ENCODE measurements at places on chromosomes 7 and 10.

DNA sequence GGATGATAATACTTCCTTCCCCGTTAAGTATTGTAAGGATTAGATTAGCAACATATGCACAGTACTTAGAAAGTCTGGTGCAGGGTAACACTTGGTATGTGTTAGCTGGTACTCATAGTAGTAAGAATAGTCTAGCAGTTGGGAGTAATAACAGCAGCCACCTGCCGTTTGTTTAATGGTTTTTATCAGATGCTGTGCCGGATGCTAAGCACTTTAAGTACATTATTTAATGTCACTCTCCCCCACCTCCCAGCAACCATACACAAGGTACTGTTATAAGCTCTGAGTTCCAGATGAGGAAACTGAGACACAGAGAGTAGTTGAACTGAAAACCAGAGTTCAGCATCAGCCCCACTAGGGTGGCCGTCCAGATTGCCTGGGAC lies 60.1 kb downstream of the ZMIZ1 start:
- DNase-seq = no peak

- DNase-seq = peak; percentile 60
Observed at GRCh38 chr10:32413513-32413912, 32.4 kb upstream of the CCDC7 start.

- no peak for DNase-seq
Observed at GRCh38 chr10:6819301-6819700, 239.2 kb upstream of the PRKCQ start.

GRCh38 chr10:124676416-124677062 lies 67.6 kb downstream of the FAM53B start:
- DNase-seq = no peak

- no peak for DNase-seq
Observed at GRCh38 chr7:117458977-117459583, 20.7 kb upstream of the CFTR start.

- no peak for DNase-seq
Observed at GRCh38 chr10:58393317-58393716, 8.1 kb downstream of the TFAM start.

DNA sequence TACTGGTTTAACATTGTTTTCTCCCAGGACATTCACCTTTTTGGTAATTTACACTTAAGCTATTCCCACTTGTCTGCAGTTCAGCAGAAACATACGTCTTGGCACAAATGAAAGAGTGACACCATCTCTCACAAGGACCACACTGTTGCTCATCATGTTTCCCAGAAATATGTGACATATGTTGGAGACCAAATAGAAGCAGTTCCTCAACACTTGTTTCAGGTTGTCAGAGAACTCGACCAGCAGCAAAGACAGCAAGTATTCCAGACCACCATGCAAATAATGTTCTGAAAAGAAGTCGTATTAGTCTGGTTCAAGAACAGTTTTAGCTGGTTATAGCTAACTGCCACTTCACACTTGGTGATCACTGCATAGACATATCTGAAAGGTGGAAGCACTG lies 81.3 kb upstream of the KLF6 start:
- no peak for DNase-seq

- DNase-seq = no peak
Observed at GRCh38 chr7:41010418-41010817, 692.5 kb downstream of the INHBA start.

GRCh38 chr10:42697926-42698325 lies 59.6 kb upstream of the ZNF33B start:
- no peak for DNase-seq

DNA sequence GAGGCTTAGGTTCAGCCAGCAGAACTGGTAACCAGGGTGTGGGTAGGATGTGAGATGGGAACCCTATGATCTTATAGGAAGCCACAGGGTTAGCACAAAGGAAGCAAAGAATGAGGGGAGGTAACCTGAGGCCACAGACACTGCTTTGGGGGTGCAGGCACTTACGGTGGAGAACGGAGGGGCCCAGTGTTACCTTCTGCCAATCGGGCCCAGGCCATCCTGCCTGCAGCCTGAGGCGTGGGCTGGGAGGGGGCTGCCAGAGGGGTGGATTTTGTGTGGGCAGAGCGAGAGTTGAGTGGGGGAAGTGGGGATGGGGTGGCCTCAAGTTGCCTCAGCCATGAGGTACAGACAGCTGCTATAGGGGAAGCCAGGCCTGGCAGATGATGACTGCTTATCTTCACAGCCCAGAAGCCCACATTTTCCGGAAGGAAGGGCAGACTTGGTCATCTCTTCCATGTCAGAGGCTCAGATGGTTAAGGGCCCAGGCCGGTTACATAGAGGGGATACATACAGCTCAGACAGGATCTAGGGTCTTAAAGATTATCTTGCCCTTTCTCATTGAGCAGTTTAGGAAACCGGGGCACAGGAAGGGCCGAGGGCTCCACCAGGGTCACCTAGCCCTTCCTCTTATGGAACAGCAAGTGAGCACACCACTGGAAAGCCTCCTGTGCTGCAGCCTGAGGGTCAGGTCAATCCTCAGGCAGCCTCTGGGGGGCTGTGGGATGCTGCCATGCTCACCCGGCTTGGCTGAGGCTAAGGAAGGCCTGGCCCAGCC lies 24.4 kb upstream of the VSIR start:
- DNase-seq = no peak

GRCh38 chr10:93248583-93249227 lies 175.0 kb downstream of the CYP26A1 start:
- no peak for DNase-seq

DNA sequence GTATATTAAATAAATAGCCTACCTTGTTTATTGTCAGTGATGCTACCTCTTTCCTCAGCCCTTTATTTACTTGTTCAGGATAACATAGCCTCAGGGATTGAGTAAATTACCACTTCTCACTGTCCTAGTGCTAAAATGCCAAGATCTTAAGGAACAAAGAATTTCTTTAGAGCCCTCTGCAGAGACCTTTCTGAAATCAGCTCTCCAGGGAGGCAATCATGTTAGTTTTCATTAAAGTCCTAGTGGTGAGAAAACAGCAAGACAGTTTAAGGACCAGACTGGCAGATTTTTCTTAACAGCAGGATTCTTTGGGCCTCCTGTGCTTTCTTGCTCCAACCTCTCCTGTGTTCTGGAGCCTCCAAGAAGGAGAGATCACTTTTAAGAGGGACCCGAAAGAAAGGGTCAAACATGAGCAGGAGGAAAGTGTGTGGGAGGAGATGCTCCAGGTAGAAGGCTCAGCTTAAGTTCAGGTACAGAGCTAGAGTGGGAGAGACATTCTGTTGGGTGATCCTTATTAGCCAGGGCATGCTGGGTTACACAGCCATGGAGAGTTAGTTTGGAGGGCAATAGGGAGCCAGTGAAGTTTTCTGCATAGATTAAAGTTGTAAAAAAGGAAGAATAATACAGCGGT lies 1.2 kb upstream of the PLCE1 start:
- DNase-seq = no peak

GRCh38 chr7:2258661-2259365 lies 16.8 kb downstream of the NUDT1 start:
- no peak for DNase-seq

DNA sequence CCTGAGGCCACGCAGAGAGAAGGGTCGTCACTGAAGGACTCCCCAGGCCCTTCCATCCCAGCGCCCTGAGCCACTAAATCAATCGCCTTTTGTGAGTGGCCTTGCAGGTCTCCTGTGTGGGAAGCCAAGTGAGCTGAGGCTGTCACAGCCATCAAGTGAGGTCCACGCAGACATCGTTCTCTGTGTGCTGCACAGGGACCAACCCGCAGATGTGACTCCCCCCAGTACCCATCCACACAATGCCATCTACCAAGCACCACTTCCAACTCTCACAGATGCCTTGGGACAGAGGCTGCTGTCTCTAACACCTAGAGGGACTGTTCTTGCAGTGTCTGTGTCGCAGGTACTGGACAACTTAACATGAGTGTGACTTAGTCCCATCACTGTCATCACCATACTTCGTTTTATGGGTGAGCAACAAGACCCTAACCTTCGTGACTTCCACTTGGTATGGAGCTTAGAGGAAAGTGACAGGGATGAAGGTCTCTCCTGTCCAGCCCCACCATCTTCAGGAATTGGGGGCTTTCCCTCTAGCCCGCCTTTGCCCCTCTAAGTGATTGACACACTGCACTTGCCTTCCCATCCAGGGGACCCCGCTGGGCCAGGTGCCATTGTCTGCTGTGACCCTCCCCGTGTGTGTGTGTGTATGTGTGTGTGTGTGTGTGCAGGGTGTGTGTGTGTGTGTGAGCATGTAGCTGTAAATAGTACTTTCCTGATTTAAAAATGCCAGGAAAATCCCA lies 51.4 kb upstream of the TMEM72 start:
- DNase-seq = no peak

- peak; percentile 30 for DNase-seq
Observed at GRCh38 chr10:6494936-6495592, 85.0 kb downstream of the PRKCQ start.

DNA sequence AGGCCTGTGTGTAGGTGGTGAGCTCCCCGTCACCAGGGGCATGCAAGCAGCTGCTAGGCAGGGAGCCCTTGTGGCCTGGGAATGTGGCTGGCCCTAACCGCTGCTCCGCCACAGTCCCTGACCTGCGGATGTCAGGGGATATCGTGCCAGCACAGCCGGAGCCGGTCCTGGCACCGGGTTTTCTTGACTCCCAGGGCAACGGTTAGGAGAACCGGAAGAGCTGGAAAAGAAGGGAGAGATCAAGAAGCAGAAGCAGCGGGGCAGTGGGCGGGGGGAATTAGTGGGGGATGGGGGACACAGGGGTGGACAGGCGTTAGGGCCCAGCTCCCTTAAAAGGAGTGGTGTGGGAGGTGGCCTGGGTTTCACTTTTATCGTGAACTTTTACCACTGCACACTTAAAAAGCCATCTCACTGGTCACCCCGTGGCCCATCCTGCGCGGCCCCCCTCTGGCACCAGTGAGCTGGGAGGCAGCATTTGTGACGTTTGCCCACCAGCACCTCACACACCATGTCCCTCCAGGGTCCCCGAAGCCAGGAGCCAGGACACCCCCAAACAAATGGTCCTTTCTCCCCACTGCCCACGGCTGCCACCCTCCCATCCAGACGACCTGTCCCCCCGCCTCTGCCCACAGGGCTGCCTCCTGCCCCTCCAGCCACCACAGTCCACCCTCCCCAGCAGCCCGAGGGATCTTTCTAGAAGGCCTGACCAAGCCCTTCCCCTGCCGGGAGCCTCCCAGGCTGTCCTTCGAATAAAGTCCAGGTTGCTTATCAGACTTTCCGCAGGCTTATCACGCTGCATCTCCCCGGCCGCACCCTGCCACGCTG lies 1.8 kb upstream of the MICALL2 start:
- DNase-seq = no peak

DNA sequence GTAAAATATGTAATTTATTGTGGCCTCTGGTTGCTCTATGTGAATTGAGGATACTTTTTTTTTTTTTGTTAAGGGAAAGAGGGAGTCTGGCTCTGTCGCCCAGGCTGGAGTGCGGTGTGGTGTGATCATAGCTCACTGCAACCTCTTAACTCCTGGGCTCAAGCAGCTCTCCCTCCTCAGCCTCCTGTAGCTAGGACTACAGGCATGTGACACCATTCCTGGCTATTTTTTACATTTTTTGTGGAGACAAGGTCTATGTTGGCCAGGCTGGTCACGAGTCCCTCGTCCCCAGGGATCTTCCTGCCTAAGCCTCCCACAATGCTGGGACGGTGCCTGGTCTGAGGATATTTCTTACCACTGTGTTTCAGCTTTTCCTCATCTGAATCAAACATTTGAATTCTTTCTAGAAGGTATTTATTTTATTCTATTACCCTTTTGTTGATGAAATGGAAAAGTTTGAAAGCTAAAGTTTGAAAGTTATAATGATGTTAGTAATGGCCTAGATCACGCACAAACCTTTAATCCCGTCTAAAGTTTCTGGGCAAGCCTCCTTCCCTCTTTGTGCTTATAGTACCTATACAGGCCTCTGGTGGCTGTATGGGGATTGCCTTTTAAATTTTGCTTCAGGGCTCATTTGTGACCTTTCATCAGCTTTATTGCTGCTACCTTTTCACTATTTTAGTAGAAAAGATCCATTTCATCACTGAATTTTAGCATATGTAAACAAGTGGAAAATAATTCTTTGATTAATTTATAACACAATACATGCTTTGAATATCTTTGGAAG lies 2.0 kb downstream of the IFRD1 start:
- no peak for DNase-seq

DNA sequence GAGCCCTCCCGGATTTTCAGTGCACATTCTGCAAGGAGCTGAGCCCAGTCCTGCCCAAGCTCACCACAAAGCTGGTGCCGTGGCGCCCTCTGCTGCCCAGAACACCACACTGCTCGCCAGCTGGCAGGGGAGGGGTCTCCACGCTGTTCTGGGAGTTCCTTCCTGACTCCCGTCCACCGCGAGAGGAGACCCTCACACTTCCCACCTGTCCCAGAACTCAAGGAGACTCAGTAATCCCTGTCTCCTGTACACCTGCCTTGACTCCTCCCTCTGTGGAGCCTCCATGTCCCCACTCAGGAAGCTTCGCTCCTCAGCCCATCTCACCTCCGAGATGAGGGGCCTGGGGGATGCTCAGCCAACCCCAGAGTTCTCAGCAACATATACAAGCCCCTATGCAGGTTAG lies 11.3 kb downstream of the C10orf105 start:
- DNase-seq = peak; percentile 78

DNA sequence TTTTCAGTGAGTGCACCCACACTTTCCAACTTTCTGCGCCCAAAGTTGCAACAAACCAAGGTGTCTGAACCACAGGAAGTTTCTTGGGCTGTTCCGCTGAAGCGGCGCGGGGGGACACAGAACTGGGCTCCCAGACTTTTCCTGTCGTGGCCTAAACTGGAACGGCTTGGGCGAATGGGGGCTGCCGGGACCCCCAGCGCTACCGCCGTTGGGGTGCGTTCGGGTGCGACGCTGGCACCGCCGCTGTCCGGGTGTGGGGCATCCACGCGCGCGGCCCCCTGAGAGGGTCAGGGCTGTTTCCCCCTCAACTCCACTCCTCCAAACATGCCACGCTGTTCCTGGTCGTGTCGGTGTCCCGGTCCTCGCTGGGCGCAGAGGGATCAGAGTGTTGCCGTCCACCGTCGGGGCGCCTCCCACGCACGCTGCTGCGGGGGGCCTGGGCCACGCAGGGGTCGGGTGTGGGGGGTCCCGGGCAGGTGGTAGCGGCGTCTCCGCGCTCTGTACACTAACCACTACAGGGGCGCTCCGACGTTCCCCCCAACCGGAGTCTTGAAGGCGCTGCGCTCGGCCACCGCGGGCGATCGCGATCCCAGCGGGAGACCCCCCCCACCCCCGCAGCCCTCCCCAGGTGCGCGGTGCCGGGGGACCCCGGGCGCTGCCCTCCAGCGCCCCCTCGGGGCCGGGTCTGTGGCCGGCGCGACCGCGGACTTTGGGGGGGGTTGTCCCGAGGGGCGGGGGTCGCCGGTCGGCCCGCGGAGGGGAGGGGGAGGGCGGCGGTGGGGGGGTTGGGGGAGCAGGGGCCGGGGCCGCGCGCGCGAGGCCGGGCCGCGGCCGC lies 2.2 kb upstream of the CUX1 start:
- DNase-seq = peak; percentile 63

DNA sequence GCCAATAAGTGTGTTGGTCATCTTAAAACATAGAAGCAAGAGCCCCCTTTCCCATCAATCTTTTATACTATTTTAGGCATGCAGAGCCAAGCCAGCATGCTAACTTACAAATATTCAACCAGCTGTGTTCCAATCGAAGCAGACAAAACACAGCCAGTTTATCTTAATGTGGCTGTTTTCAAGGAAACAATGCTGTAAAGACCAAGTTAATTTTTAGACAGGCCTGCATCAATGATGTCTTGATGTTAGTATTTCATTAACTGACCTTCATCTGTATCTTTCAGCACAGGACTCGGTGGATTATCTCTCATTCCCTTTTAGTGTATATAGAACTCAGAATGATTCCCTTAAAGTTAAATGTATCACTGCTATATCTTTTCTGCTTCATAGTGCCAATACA lies 262.0 kb upstream of the ZWINT start:
- no peak for DNase-seq

Measured in stimulated activated CD4-positive, alpha-beta T cell treated with anti-CD3 and anti-CD28 coated beads, Interleukin-2, amount 100 ng/mL, for 24 hours (primary cell).